ENCODE measurements at places on chromosomes 7 and 10.

- DNase-seq: no peak
Observed at GRCh38 chr7:127322832-127323493, 69.5 kb downstream of the ZNF800 start.

- no peak for DNase-seq
Observed at GRCh38 chr10:36452851-36453250, 672.5 kb upstream of the ANKRD30A start.

DNA sequence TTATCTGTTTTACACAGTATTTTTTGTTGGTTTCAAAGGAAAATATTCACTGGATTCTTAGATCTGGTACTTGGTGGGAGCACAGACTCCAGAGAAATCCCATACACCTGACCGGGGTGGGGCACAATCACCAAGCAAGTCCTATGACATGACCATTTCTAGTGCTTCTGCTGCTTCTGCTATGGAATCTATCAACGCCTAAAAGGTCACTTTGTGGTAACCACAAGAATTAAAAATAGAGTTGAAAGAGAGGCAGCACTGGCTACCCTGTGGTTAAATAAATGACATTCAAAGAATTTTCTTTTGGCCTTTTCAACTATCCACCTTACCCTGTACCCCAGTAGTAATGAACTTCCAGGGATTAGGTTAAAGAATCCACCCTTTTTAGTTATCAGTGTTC, 329.9 kb upstream of the VWC2 start:
- no peak for DNase-seq

DNA sequence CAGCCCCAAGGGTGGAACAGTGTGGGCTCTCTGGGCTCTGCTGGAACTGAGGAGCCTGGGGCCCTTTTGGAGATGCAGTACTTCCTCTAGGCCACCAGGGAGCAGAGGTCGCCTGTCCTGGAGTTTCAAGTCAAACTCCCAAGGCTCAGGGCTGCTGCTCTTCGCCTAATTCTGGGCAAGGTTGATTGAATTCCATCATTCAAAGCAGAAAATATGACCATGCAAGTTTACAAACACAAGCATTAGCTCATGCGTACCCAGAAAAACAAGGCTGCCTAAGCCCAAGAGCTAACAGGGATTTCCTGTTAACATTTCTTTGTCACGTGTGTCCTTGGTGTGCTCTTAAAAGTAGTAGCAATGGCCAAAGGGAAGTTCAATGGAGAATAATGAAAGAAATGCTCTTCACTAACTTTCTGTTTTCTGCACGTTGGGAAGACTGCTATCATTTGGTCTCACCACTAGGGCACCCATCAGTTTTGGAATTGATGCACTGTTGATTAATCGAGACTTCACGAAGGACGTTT, 20.1 kb downstream of the LDB3 start:
- DNase-seq: peak; percentile 15

GRCh38 chr7:130277763-130278643, 11.3 kb downstream of the CPA2 start:
- no peak for DNase-seq

DNA sequence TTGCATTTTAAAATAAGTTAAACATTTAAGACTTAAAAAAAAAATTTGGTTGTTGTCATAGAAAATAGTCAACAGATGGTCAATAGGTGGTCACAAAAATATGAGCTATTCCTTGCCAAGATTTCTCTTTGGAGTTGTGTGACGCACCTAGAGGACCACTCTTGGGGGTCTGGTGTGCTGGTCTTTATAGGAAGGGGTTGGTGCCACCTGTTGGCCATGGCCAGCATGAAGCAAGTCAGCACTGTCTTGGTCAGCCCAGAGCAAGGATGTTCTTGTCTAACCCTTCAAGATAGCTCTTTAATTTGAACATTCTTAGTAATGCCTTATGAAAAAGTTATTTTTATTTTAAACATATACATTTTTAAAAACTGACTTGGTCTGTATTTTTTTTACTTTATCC, 267.9 kb upstream of the CNTNAP2 start:
- no peak for DNase-seq
